Immature natural killer cell (primary cell): ENCODE measurements at places on chromosomes 5 and 9. TPM values are rescaled to one million over a fixed set of nuclear protein-coding genes. Genes with fewer than 3 reads are reported as not detected.

Gene CDC25C
- 0.19 TPM for polyA plus RNA-seq

Gene TRPM3
- not detected for polyA plus RNA-seq

Gene SOHLH1
- not detected for polyA plus RNA-seq

DNA sequence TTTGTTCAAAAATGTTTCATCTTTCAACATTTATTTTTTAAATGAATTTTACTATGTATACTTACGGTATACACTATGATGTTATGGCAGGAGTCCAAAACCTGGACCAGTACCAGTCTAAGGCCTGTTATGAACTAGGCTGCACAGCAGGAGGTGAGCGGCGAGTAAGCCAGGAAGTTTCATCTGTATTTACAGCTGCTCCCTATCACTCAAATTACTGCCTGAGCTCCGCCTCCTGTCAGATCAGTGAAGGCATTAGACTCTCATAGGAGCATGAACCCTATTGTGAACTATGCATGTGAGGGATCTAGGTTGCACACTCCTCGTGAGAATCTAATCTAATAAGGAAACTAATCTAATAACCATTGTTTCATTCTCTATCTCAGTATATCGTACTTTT is 715.5 kb upstream of the PTPRD start:
- no peaks in the 10 kb centered on the region for H3K4me1 ChIP-seq
- no peak overlapping the region for H3K27ac ChIP-seq
- no peaks in the 10 kb centered on the region for H3K27me3 ChIP-seq
- no peaks in the 10 kb centered on the region for H3K36me3 ChIP-seq
- no peak for DNase-seq
- H3K4me3 ChIP-seq, result no peak overlapping the region

DNA sequence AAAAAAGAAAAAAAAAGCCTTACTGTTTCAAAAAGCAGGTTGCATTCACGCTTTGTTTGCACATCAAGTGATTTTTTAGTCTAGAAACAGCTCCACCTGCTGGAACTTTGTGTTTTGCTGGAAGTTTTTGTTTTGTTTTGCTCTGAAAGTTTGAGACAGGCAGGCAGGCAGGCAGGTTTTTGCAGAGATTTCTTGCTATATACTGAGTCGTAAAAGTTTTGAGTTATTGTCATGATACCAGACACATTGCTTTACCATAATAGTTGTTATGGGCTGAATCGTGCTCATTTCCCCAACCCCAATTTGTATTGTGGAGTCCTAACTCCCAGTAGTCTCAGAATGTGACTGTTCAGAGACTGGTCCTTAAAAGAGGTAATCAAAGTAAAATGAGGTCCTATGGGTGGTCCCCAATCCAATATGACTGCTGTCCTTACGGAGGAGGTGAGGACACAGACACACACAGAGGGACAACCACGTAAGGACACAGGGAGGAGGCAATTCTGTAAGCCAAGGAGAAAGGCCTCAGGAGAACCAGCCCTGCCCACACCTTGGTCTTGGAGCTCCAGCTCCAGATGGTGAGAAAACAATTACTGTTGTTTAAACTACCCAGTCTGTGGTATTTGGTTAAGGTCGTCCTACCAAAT is 20.9 kb downstream of the OR2Y1 start:
- H3K27ac ChIP-seq, result no peak overlapping the region
- H3K27me3 ChIP-seq, result peaks cover 18% of the 10 kb centered on the region
- H3K4me1 ChIP-seq, result peaks cover 29% of the 10 kb centered on the region
- peak; percentile 30 for DNase-seq
